Cortex of kidney (tissue), 1 donor: ENCODE measurements at places on chromosomes 1 and 21.

- DNase-seq: no peak
Observed at GRCh38 chr1:110511436-110511835, 7.5 kb downstream of the KCNA10 start.

DNA sequence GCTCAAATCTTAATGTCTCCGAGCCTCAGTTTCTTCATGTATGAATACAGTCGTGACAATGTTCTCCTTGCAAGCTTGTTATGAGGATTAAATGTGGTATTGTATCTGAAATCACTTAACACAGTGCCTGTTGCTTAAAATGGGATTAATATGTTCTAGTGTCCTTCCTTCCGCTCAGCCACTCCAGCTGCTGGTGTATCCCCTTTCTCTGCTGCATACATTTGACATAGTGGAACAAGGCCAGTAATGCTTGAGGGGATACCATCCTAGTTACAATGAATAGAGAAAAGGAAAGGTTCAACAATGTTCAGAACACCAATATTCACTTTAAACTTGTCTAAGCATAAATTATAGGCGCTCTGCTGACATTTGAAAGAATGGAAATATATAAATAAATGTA is 64.0 kb downstream of the PROX1 start:
- no peak for DNase-seq

- no peak for DNase-seq
Observed at GRCh38 chr1:162139211-162139610, 69.7 kb downstream of the NOS1AP start.

DNA sequence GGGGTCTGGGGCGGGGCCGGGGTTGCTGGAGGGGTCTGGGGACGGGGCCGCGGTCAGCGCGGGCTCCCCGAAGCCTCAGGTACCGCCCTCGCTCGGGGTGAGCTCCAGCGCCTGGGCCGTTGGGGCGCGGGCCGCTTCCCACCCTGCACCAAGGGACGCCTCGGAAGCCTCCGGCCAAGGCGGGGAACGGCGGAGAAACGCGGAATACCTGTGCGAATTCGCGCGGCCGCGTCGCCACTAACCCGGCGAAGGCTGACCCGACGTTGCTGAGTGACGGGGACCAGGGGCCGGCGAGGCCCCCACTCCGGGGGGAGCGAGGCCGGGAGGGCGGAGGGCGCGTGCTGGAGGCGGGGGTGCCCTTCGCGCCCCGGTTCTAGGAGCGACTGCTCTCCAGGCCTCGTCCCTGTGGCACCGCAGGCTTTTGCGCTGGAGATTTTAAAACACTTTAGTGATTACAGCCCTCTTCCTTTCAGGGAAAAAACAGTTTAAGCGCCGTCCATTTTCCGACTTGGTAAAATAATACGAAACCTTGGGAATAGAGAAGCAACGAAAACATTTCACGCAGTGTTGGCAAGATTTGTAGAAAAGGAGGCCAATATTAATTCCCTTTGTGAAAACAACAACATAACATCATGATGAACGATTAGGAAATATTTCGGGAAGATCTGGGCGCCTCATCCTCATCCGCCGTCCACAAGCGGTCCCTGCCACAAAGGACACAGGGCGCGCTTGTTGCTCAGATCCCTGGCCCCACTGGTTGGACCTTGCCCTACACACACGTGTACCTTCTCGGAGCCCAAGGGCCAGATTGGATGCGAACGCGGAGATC is 971 bp upstream of the GNG4 start:
- no peak for DNase-seq

- no peak for DNase-seq
Observed at GRCh38 chr21:42555756-42556438, 42.2 kb downstream of the SLC37A1 start.

DNA sequence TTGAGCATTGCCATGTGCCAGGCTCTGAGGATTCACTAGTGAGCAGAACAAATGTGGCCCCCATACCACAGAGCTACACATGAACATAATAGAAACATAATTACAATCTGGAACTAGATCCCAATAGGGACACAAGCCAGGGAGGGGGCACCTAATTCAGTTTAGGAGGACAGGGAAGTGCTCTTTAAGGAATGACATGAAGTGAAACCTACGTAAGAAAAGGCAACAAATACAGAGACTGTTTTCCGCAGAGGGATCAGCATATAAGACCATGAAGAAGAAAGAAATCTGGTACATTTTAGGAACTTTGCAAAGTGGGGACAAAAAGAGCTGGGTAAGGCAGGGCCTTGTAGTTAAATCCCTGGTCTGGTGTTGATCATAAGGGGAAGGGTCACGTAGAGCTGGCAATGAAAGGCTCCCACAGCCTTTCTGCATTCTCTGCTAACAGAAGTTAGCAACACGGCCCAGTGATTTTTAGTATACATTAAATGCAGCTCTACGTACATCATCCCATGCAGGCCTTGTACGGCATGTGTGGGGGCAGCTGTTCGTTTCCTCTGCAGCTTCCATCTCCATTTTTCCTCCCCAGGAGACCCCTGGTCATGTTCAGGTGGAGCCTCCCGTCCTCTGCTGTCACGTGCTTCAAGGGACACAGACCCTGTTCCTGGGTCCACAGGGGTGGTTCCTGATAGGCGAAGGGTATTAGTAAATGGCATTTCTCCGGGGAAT is 26.8 kb upstream of the SLC30A1 start:
- DNase-seq: no peak

GRCh38 chr1:53291574-53291973 is 36.3 kb downstream of the LRP8 start:
- no peak for DNase-seq

DNA sequence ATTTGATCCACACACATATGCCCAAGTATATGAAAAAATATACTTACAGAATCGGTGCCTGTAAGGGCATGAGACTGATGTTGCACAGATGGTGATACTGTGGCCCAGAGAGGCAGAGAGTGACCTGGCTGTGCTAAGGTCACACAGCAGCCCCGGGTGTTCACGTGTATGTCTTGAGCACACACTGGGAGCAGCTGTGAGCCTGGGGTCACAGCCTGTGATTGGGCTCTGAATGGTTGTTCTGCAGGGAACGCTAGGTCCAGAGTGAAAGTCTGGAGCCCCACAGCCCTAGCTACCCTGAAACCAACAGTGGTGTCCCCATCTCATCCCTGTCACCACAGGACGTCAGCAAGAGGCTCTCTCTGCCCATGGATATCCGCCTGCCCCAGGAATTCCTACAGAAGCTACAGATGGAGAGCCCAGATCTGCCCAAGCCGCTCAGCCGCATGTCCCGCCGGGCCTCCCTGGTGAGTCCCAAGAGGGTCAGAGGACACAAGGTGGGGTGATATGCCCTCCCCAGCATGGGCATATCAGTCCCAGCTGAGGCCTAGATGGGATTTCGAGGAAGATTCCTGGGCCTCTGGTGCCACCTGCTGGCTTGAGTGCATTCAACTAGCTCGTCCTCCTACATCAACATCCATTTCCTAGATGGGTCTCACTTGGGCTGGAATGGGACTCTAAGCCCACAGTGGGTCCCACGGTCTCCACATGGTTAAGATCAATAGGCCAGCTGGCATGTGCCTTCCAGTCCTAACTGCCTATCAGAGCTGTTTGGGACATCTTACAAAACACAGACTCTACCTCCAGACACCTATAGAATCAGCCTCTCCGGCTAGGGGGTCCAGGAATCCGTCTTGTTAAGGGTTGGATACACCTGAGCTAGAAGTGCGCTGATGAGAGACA is 19.7 kb downstream of the CDK18 start:
- DNase-seq: no peak

DNA sequence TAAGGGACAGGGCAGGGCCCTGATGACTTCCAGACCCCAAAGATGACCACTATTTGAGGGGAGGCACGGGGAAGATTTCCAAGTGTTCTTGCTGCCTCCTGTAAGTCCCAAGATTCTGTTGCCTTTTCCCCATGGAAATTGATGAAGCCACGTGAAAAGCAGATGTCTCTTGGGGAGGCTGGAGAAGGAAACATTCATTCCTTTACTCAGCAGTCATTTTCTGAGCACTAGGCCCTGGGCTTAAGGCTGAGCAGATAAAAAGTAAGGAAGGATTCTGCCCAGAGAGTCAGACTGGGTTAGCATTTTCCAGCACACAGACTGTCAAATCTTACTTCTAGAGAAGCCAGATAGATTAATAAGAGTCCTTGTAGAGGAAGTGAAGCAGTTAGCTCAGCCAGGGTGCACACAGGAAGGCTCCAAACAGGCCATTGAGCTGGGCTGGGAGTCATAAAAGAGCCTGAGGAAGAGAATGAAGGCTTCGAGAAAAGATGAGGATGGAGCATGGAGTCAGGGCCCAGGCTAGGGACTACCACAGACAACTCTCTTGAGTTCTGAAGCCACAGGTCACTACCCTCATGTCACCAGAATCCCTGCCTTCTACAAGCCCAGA is 10.1 kb downstream of the EXTL1 start:
- no peak for DNase-seq

DNA sequence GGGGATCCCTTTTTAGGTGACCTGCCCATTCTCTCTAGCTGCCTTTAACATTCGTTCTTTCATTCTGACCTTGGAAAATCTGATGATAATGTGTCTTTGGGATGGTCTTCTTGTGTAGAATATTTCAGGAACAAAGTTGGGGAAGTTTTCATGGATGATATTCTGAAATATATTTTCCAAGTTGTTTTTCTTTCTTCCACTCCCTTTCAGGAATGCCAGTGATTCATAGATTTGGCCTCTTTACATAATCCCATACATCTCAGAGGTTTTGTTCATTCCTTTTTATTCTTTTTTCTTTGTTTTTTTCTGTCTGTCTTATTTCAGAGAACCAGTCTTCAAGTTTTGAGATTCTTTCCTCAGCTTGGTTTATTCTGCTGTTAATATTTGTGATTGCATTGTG is 13.9 kb upstream of the SCMH1 start:
- no peak for DNase-seq

DNA sequence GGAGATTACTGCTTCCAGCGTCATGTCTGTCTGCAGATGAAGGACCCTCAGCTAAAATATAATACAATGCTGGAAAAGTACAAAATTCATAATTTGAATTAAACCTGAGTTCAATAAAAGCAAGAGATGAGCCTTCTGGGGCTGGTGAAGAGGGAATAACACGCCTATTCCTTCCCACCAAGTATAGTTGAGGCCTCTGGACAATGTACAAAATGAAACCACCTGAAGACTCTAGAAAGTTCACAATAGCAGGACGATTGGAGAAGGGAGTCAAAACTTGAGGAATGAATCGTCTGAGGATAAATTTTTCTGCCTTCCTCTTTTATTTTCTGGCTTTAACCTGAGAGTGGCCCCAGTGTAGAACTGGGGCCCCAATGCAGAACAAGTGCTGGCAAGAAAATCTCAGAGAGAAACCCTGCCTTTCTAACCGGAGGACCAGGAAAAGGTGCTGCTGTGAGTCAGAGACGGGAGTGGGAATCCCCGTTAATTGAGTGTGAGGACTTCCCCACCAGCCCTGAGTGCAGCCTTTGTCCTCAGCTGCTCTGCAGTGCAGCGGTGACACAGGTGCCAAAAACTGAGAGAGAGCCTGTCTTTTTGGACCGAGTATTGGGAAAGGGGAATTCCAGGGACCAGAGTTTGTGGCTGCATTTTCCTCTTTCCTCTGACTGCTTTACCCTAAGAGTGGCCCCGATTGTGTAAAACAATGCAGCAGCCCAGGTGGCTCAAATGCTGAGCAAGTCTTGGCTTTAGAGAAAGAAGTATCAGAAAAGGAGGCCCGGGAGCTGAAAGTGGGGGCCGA is 264.9 kb downstream of the DYRK1A start:
- no peak for DNase-seq

- no peak for DNase-seq
Observed at GRCh38 chr1:69455718-69456117, 112.0 kb upstream of the LRRC7 start.

DNA sequence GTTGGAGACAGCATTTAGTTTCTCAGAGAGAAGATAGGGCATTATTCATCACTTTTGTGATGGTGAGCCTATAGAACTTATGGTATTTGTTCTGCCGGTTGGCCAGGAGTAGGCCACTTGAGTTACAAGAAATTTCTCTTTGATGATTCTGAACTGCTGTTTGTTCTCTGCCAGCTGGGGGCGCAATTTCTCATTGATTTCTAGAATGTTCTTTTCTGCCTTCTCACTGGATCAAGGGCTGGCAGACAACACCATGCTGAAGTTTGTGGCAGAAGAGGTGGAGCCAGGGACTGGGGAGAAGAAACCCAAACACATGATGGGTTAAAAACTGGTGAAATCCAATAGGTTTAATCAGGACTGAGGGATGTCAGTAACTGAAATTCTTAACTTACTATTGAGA is 360.6 kb downstream of the FAM72C start:
- no peak for DNase-seq

GRCh38 chr1:192516776-192517297 is 58.7 kb upstream of the RGS1 start:
- DNase-seq: no peak

GRCh38 chr1:212752934-212753497 is 38.6 kb downstream of the NSL1 start:
- DNase-seq: no peak

DNA sequence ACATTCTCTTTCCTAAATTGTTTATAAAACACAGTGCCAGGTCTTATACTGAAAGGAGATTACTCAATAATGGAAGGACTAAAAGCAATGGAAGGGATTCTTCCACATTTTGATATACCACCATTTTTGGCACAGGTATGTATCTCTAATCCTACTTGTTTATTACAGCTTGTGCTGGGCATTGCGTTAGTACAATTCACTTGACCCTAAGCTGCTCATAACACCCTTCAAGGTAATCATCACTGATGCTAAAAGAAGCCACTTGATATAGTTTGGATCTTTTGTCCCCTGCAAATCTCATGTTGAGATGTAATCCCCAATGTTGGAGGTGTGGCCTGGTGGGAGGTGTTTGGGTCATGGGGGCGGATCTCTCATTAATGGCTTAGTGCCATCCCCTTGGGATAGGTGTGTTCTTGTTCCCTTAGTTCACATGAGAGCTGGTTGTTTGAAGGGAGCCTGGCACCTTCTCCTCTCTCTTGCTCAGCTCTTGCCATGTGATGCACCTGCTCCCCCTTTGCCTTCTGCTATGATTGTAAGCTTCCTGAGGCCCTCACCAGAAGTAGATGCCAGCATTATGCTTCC is 71.1 kb downstream of the NIBAN1 start:
- no peak for DNase-seq

DNA sequence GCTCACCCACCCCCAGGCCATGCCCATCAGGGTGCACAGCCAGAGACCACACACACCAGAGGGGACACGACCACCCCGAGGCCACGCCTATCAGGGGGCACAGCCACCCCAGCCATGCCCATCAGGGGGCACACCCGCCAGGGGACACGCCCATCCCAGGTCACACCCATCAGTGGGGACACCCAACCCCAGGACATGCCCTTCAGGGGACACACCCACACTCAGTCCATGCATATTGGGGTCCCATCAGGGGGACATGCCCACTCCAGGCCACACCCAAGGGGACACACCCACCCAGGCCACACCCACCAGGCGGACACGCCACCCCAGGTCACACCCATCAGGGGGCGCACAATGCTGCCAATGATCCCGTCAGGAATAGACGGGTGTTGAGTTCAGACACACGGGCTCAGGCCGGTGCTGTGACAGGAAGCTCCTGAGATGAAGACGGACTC is 20.7 kb downstream of the MCM3AP start:
- DNase-seq: no peak
